SHP77 (cell line): ENCODE measurements at places on chromosomes 2 and 18.

- no peak for DNase-seq
Observed at GRCh38 chr2:173797586-173798263, 167.4 kb downstream of the SP3 start.

- peak; percentile 54 for DNase-seq
Observed at GRCh38 chr2:157441072-157441454, 2.8 kb downstream of the CYTIP start.

DNA sequence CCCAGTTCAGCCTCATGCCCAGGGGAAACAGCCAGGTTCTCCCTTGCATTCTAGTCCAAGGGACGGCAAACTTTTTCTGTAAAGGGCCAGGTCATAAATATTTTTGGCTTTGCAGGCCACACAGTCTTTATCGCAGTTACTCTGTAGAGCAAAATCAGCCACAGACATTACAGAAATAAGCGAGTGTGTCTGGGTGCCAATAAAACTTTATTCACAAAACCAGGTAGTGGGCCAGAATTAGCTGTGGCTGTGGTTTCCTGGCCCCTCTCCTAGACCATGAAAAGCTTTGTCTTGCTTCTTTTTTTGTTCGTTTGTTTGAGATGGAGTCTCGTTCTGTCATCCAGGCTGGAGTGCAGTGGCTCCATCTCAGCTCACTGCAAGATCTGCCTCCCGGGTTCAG is 80.1 kb downstream of the EIPR1 start:
- DNase-seq: no peak

DNA sequence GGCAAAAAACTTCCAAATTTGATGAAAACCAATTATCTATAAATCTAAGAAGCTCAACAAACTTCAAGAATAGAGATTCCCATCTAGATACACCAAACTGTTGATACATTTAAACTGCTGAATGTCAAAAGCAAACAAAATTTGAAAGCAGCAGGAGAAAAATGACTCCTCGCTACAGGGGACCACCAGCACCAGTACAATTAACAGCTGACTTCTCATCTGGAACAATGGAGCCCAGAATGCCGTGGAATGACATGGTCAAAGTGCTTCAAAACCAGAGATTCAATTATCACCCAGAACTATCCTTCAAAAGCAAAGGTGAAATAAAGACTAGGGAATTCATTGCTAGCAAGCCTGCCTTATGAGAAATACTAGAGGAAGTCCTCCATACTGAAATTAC is 11.6 kb downstream of the SRSF7 start:
- DNase-seq: no peak

DNA sequence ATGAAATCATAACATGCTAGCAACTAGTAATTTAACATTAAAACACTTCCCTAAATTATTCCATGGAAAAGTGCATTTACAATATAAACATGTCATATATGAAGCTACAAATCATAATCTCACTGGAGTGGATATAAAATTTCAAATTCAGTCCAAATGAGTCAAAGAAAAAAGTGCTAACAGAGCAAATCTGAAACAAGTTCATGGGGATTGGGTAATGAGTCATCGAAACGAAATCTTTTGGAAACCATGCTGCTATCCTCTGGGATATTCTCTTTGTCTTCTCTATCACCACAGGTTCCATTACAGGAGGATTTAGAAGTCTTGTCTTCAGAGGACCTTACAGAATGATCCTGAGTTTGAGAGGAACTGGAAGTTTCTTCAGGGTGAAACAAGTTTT is 34.1 kb downstream of the STK17B start:
- no peak for DNase-seq

- no peak for DNase-seq
Observed at GRCh38 chr2:25582077-25582830, 91.1 kb downstream of the DTNB start.

GRCh38 chr2:130263606-130264005 is 65.4 kb upstream of the TUBA3E start:
- peak; percentile 44 for DNase-seq

DNA sequence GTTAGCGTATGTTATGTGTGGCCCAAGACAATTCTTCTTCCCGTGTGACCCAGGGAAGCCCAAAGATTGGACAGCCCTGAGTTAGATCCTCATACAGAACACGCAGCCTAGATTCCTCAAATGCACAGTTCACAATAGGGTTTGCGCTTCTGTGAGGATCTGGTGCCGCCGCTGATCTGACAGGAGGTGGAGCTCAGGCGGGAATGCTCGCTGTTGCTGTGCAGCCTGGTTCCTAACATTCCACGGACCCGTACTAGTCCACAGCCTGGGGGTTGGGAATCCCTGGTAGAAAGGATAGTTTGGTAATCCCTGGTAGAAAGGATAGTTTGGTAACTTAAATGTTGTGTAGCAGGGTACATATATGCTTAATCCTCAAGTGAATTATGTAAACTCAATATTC is 27.0 kb downstream of the MAPRE3 start:
- DNase-seq: no peak

DNA sequence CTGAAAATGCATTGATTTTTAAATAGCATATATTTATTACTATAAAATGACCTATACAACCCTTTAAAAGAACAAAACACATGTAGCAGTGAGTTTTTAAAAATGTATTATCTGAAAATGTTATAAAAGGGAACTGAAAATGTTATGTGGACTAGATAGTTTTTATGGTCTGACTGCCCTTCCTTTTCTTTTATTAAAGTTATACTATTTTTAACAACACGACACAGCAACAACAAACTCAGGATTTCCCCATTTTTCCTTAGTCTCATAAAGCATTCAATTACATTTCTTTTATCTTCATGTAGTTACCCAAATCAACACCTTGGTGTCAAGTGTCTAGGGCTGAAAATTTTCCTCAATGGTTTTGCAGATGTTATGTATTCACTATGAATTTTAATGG is 132.8 kb upstream of the TMEFF2 start:
- DNase-seq: no peak

DNA sequence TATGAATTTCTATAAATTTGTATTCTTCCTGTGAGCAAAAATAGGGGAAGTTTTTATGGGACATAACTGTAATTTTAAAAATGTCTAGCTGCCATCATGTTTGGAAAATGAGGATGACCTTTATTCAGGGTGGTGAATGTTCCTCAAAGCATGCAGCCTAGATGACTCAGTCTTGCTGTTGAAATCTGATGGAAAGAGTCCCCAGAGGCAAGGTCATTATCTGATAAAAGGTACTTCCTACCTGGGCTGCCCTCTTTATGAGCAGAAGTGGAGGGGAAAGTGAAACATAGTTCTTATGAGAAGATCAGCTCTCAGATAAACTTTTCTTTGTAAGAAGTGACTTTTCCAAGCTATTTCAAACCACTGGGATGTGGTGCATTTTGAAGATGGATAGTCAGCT is 1144.7 kb upstream of the PIK3C3 start:
- no peak for DNase-seq

GRCh38 chr18:55415258-55415871 is 172.6 kb downstream of the TCF4 start:
- DNase-seq: peak; percentile 50

GRCh38 chr2:191247381-191248057 is 2.3 kb downstream of the MYO1B start:
- DNase-seq: no peak

DNA sequence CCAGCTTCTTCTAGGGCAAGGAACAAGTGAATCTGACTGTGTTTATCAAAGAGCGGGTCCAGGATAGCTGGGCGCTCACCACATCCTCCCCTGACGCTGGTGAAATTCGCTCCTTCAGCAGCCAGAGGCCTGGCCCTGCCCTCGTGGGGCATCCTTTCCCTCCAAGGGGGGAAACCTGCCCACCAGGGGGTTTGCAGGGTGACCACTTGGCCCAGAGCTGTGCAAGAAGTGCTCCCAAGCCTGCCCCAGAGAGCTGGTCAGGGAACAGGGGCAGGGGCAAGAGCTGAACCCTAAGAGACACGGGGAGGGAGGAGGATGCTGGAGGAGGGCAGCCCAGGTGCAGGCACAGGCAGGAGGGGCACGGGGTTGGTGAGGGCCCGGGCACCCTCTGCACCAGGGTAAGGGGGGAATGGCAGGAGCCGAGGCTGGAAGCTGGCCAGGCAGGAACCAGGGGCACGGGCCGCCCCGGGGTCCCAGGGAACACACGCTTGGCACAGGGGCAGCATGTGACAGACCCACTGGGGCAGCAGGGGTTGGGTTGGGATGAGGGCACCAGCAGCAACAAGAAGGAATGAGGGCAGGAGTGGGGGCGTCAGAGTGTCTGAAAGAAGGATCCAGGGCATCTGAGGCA is 2.8 kb upstream of the GPR55 start:
- no peak for DNase-seq

DNA sequence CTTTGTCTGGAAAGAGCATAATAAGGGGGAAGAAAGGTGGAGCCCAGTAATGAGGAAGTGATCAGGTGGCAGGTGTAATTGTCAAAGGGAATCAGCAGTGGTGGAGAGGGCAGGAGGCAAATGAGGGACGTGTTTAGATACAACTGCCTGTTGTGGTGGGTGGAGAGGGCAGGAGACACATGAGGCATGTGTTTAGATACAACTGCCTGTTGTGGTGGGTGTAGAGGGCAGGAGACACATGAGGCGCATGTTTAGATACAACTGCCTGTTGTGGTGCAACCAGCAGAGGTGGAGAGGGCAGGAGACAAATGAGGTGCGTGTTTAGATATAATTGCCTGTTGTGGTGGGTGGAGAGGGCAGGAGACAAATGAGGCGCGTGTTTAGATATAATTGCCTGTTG is 173.1 kb downstream of the ANKRD30B start:
- no peak for DNase-seq

- no peak for DNase-seq
Observed at GRCh38 chr2:174634130-174635014, 36.8 kb upstream of the WIPF1 start.

- no peak for DNase-seq
Observed at GRCh38 chr18:45161850-45162249, 453.4 kb upstream of the SLC14A2 start.

GRCh38 chr2:35827086-35827485 is 528.5 kb upstream of the CRIM1 start:
- DNase-seq: no peak

DNA sequence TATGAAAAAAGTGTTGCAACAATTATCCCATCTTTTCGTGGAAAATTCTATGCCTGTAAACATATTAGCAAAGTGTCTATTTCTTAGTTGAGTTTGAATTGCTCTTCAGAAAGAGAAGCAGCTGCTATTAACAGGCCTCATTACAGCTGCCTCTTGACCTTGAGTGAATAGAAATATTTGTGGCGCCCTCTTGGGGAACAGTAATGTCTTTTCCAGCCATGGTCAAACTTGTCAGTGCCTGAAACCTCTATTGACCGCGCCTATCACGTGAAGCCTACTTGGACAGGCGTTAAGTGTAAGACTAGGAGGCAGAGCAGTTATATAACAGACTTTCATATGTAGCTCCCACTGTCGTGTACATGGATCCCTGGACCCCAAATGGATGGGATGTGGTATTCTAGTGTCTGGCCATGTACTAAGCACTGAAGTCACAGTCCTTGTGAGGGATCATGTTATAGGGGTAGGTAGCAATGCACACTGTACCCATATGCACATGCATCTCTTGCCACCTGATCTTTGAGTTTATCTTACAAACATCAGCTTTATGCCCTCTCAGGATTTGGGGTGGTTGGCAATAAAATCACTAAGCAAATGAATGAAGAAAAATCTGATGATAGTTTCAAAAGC is 245.0 kb downstream of the PTGR3 start:
- peak; percentile 82 for DNase-seq

DNA sequence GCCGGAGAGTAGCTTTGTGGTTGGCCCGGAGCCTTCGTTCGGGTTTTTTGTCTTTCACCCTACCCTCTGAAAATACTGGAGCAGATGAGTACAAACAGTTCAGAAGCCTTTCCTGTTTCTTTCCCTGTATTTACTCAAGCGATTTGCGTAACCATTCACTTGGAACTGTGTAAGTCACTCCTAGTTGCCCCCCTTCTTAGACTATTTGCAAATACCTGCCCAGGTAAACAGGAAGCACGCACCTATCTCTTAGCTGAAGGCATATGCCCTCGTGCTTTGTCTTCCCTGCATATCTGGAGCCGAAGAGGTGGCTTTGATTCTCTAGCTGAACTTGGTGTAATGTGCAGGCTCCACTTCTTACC is 1.4 kb downstream of the KCNS3 start:
- DNase-seq: no peak

- DNase-seq: no peak
Observed at GRCh38 chr2:8552293-8552801, 129.5 kb upstream of the ID2 start.

- DNase-seq: no peak
Observed at GRCh38 chr2:64620661-64621060, 33.1 kb downstream of the SERTAD2 start.

- no peak for DNase-seq
Observed at GRCh38 chr2:48175254-48175653, 269.0 kb upstream of the FBXO11 start.

DNA sequence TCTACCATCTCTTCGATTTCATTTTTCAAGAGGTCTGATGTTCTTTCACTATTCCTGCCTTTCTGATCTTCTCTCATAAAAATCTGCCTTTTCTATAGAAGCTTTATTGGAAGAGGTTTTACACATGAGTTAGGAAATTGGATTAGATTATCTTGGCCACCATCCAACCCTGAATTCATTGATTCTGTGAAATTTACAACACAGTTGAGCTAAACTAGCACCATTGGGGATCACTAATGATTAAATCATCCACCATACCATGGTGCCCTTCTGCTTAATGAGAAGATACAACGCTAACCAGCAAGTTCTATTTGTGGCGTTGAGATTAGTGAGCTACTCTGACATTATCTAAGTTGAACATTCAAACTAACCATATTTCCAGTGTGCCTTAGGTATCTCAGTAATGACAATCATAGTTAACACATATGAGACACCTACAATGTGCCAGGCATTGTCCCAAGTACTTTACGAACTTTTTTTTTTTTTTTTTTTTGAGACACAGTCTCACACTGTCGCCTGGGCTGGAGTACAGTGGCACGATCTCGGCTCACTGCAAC is 17.3 kb upstream of the LBH start:
- DNase-seq: no peak

GRCh38 chr18:79395761-79396404 is at the start of gene NFATC1:
TSS of gene NFATC1 (plus strand) at chr18:79395930. CDS start at chr18:79396225, 295 bp downstream.
- DNase-seq: no peak

- no peak for DNase-seq
Observed at GRCh38 chr18:77208964-77209363, 40.7 kb upstream of the GALR1 start.

DNA sequence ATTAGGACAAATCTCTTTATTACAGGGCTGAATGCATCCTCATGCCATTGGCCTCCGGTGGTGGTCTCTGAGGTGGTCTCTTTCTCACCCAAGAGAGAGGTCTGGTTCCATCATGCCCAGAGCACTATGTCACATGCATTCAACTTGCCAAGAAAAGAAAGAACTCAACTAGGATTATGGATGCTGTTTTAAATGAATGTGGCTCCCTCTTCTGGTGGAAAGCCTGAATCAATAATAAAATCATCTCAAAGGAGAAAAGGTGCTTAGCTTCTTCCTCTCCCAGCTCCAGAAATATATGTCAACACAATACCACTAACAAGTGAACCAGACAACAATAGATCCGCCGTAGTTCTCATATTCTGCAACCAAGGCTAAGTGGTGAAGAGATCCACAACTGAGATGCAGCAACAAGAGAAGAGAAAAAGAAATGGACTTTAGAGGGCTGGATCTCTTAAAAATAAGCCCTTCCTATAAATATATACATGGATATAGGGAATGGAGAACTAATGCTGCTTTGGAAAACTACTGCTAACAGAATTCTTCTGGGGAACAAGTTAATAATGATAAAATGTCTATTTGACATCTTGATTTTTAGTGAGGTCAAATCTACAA is 396.8 kb downstream of the NCKAP5 start:
- peak; percentile 54 for DNase-seq
